ENCODE measurements at places on chromosomes 6 and 20.

- DNase-seq: no peak
Observed at GRCh38 chr6:13438126-13438525, 49.3 kb downstream of the GFOD1 start.

DNA sequence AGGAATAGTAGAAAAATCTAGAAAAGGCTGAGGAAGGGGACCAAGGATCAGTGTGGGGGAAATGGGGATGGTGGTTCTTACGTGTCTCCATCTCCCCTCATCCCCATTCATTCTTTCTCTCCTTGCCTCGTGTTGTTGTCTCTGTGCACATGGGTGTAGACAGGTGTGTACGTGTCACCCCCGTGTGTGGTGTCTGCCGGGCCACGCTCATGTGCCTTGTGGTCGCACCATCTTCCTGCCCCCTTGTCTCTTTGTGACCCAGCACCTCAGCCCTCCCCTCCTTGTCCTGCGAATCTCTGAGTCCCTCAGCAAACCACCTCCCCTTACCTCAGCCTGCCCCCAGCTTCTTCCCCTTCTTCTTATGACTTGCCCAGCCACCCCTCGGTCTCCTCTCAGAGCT lies 39.4 kb downstream of the FOXP4 start:
- no peak for DNase-seq

DNA sequence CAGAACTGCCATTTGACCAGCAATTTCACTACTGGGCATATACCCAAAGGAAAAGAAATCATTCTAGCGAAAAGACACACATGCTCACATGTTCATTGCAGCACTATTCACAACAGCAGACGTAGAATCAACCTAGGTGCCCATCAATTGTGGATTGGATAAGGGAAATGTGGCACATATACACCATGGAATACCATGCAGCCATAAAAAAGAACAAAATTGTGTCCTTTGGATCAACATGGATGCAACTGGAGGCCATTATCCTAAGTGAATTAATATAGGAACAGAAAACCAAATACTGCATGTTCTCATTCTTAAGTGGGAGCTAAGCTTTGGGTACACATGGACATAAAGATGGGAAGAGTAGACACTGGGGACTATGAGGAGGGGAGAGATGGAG lies 16.1 kb downstream of the RAET1E start:
- DNase-seq: no peak

GRCh38 chr6:6694368-6694780 lies 105.9 kb downstream of the LY86 start:
- DNase-seq: peak; percentile 24

DNA sequence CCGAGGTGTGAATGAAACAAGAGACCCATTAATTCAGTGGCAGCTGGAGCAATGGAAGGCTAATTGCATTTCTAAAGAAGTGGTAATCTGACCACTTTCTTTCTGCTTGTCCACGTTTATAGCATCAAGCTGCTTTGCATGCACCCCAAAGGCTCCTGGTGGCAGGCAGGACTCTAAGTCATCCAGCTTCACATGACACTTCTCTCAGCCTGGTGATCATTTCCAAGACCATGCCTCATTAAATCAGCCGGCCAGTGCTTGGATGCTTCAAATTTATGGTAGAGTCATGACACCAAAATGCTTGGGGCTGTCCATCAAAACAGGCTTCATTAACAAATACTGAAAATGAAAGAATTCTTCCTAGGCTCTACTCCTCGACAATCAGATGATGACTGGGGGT lies 614.9 kb downstream of the DOK5 start:
- DNase-seq: no peak

DNA sequence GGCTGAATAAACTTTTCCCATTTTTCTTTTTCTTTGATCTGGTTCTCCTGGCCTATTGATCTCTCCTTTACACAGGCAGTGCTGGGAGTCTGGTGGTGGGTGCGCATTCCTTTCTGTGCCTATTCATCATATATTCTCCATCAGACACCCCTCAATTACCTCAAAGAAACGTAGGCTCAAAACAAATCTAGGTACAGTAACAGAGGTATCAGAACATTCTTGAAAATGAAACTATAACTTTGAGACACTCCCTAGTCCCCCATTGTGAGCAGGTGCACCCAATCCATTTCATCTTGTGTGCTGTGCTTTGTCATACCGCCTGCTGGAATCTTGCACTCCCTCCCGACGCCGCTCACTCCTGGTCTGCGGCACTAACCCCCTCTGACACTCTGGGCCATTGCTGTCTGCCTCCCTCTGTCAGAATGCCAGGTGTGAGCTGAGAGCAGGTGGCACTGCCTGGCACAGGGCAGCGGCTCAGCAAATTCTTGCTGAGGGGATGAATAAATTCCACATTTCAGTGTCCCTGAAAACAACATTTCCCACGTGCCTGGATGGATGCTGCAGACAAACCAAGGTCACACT lies 303.4 kb upstream of the EXOC2 start:
- DNase-seq: no peak

DNA sequence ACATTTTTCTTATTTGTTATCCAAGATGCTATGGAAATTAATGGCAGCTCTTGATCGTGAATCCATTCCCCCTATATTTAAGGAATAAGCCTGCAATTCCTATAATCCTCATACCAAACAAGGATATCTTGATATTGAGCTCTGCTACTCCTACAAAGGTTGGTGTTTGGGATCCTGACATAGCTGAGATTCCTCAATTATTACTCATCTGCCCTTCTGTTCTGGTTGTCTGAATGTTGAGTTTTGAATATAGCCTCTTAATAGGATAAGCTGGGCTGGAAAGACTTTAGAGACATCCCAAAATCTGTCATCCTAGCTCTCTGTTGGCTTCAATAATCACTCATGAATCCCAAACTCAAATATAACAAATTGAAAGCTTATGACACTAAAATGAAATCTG lies 49.9 kb downstream of the CLIC5 start:
- DNase-seq: no peak

GRCh38 chr6:27901801-27902200 lies 10.4 kb downstream of the OR2B2 start:
- DNase-seq: no peak

DNA sequence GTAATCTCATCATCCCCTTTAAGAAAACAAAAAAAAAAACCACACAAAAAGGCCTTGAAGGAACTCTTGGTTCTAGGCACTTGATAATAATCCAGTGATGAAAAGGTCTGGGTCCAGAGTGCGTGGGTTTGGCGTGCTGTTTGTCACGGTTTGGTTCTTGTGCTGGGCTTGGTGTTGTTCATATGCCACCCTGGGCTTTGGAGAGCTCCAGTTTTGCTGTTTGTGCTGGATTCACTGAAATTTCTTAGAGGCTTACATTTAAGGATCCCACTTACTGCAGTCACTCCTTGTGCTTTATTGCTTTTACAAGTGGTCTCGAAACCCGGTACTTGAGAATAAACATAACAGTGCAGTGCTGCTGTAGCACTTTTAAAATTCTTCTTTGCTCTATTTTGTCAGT lies 68.8 kb upstream of the XRN2 start:
- DNase-seq: no peak

DNA sequence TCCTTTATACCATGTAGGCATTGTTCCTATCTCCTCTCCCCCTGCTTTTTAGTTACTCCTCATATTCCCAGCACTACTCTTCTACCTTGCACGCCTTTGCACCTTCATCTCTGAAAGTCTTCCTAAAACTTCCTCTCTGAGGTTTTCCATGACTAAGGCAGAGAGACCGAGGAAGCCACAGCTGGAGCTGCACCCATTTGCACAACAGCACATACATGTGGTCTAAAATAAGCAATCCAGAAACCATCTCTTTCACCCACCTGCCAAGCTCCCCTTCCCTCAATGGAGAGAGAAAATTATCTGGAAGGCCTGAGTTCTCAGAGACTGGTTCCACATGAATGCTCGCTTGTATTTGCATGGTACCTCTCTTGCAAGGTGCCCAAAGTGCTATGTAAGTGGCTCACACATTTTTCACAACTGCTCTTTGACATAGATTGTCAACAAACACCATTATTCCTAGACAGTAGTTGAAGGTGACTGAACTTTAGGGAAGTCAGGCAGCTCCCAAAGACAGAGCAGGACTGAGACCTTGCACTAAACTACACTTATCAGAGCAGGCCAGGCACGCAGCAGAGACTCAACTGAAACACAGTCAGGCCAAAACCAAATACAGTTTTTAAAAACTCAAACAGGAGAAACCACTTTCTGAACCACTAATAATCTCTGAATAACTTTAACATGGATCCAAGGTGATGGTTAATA lies 313.2 kb downstream of the TFAP2A start:
- peak; percentile 73 for DNase-seq

- DNase-seq: no peak
Observed at GRCh38 chr20:53898556-53898931, 171.8 kb downstream of the BCAS1 start.

All from NCI-H526 treated with DMSO at 0.1 percent for 48 hours (cell line).